ENCODE measurements at places on chromosomes 3 and 15. TPM values are rescaled to one million over a fixed set of nuclear protein-coding genes. Genes with fewer than 3 reads are reported as not detected.

DNA sequence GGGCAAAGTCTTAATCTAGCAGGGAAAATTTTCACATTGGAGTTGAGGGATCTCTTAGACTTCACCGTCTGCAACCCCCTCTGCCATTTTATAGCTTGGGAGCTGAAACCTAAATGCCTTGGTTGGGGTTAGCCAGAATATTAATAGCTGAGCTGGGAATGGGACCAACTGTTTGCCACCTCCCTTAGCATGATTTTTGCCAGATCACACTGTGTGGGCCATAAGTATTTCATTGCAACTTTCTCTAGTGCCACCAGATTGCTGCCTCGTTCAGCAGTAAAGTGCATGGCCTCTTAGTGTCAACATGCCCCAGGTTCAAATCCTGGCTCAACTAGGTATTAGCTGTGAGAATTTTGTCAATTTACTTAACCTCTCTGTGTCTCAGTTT, 55.9 kb upstream of the ABHD17C start:
- H3K4me3 ChIP-seq, result no peak overlapping the region
- H3K27me3 ChIP-seq, result no peaks in the 10 kb centered on the region
- H3K27ac ChIP-seq, result no peak overlapping the region
- H3K36me3 ChIP-seq, result no peaks in the 10 kb centered on the region
- no peaks in the 10 kb centered on the region for H3K4me1 ChIP-seq

- no peaks in the 10 kb centered on the region for H3K4me1 ChIP-seq
- no peak overlapping the region for H3K4me3 ChIP-seq
- H3K27ac ChIP-seq, result no peak overlapping the region
- peak; percentile 44 for DNase-seq
Observed at GRCh38 chr3:126451511-126451910, 24.2 kb downstream of the ZXDC start.

- no peak for DNase-seq
- H3K27me3 ChIP-seq, result no peaks in the 10 kb centered on the region
- H3K36me3 ChIP-seq, result peaks cover 3% of the 10 kb centered on the region
Observed at GRCh38 chr3:31974964-31975363, 6.1 kb downstream of the OSBPL10 start.

- no peak for DNase-seq
- H3K27me3 ChIP-seq, result no peaks in the 10 kb centered on the region
- no peak overlapping the region for H3K4me3 ChIP-seq
- H3K36me3 ChIP-seq, result no peaks in the 10 kb centered on the region
- no peaks in the 10 kb centered on the region for H3K4me1 ChIP-seq
- no peak overlapping the region for H3K27ac ChIP-seq
Observed at GRCh38 chr3:29537889-29538609, 257.2 kb downstream of the RBMS3 start.

DNA sequence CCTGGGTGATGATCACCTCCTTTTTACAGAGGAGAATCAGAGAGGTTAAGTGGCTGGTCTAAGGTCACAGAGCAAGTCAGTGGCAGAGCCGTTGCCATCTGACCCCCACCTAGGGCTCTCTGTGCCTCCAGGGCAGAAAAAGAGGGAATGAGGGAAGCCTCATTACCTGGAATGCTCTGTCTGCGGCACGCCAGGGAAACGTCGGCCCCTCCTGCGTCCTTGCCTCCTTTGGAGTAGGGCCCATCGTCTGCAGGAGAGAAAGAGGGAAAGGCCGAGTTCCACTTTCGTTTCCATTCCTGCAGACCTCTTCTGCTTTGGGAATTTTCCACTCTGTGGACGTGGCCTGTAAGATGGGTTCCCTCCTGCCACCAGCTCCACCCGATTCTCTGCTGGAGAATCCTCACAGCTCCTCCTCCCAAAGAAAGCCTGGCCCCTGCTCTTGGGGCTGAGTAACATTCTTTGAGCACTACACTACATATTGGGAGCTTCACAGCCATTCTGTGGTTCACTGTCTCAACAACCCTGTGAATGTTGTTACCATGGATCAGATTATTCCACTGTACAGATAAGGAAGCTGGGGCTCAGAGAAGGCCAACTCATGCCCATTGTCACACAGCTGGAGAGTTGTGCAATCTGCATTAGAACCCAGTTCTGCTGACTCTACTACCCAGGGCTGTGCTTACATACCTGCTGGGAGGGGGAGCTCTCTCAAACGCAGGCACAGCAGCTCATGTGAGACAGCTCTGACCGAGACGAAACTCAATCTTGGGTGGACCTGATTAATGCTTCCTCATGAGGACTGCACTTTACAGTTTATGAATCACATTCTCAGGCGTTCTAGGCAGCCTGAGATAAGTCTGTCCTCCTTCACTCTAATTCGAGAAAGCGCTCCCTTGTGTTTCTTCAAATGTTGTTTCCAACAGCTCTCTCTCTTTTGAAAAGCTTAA, 14.2 kb downstream of the GRIP2 start:
- H3K4me1 ChIP-seq, result no peaks in the 10 kb centered on the region
- no peaks in the 10 kb centered on the region for H3K27me3 ChIP-seq
- DNase-seq, result peak; percentile 59
- H3K36me3 ChIP-seq, result no peaks in the 10 kb centered on the region
- no peak overlapping the region for H3K4me3 ChIP-seq

GRCh38 chr3:152860736-152861135, 25.8 kb downstream of the P2RY1 start:
- H3K4me3 ChIP-seq, result no peak overlapping the region
- H3K27ac ChIP-seq, result no peak overlapping the region
- H3K36me3 ChIP-seq, result no peaks in the 10 kb centered on the region
- no peaks in the 10 kb centered on the region for H3K27me3 ChIP-seq
- DNase-seq, result no peak

- no peak for DNase-seq
- no peak overlapping the region for H3K27ac ChIP-seq
- H3K27me3 ChIP-seq, result no peaks in the 10 kb centered on the region
- H3K4me1 ChIP-seq, result no peaks in the 10 kb centered on the region
- H3K4me3 ChIP-seq, result no peak overlapping the region
Observed at GRCh38 chr3:151327571-151328198, 1.7 kb downstream of the P2RY13 start.

The PRR20G gene
- not detected for total RNA-seq

Measured in aorta (tissue), 5 donors.